ENCODE measurements at places on chromosomes 6 and 20.

- no peak for DNase-seq
Observed at GRCh38 chr6:131644921-131645320, 7.8 kb downstream of the ENPP3 start.

- DNase-seq: peak; percentile 76
Observed at GRCh38 chr6:116034327-116034726, 26.4 kb downstream of the FRK start.

GRCh38 chr20:15945289-15945688 is 628.0 kb downstream of the KIF16B start:
- DNase-seq: no peak

- DNase-seq: peak; percentile 71
Observed at GRCh38 chr6:1136415-1136774, 175.5 kb upstream of the FOXQ1 start.

GRCh38 chr6:81401970-81402690 is 350.4 kb downstream of the TENT5A start:
- no peak for DNase-seq

- no peak for DNase-seq
Observed at GRCh38 chr6:43764772-43765171, 5.2 kb upstream of the VEGFA start.

DNA sequence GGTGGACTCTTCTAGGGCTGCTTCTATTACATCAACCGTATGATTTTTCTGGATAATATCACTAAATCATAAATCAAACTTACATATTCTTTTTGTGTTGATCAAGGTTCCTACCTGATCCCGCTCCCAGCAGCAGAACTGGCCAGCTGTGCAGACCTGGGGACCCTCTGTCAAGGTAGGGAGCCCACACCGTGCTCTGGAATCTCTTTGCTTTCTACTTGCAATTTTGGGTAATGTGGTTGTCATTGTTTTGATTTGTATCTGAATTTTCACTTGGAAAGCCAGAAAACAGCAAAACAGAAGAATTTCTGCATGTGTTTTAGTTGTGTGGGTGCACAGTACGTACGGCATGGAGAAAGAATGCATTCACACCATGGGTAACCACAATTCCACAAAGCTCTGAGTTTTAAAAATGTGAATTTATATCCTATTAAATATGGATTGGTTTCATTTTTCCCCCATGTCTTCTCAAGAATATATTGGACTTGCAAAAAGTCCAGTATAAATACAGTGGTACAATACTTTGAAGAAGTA is 80.1 kb downstream of the ADGRG6 start:
- no peak for DNase-seq
